Foreskin keratinocyte (primary cell): ENCODE measurements at places on chromosomes 13 and 19.

DNA sequence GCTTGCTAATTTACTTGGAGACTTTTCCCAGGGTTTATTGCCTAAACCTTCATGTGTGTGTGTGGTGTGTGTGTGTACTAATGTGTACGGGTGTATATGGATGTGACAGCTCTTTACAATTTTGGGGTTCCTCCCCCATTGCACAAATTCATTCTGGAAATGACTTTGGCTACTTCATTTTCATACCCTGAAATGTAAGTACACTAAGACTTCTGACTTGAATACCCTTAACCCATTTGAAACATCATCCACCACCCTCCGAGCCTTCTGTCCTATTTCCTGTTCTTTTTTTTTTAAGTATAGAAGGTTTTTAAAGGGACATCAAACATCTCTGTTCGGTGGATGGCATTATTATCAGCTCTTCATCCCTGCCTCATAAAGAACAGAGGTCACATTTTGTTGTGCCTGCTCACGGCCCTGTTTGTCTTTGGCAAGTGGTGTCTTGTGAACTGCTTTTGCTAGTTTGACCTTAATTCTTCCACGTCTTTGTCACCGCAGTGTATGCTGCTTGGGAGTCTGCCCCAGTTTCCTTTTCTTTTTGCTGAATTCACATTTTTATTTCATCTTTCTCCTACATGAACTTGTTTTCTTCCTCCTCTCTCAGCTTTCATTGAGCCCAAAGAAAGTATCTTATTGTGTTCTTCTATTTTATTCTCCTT lies 228.3 kb downstream of the FOXO1 start:
- no peak for DNase-seq

DNA sequence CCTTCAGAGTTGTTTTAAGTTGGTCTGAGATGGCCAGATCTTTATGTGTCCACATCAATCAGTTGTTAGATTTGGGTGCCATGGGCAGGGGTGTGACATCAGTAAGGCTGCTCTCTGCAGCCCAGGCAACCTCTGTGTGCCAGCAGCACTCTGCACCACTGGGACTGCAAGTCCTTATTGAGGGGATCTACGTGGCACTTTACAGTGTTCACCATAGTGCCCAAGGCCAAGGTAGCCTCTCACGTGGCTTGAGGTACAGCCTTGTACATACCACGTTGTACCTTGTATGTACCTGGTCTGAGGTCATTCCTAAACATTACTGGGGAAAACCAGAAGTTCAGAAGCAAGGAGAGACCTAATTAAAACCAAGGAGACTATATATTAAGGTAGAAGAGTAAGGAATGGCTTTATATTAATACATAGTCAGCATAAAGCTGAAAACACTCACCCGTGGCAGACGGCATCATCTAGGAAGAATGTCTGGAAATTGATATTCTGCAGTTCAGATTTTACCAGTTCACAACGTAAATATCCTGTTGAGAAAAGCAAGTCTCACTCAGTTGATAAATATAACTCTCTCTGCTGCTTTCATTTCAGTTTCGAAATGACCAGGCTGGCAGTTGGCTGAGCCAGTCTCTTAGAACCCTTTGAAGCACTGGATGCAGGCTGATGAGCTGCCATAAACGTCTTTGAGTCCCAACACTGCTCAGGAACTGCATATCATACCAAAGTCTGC lies 128.8 kb downstream of the ZDHHC20 start:
- no peak for DNase-seq

GRCh38 chr13:44096901-44097300 lies 217.2 kb downstream of the LACC1 start:
- DNase-seq, result no peak

DNA sequence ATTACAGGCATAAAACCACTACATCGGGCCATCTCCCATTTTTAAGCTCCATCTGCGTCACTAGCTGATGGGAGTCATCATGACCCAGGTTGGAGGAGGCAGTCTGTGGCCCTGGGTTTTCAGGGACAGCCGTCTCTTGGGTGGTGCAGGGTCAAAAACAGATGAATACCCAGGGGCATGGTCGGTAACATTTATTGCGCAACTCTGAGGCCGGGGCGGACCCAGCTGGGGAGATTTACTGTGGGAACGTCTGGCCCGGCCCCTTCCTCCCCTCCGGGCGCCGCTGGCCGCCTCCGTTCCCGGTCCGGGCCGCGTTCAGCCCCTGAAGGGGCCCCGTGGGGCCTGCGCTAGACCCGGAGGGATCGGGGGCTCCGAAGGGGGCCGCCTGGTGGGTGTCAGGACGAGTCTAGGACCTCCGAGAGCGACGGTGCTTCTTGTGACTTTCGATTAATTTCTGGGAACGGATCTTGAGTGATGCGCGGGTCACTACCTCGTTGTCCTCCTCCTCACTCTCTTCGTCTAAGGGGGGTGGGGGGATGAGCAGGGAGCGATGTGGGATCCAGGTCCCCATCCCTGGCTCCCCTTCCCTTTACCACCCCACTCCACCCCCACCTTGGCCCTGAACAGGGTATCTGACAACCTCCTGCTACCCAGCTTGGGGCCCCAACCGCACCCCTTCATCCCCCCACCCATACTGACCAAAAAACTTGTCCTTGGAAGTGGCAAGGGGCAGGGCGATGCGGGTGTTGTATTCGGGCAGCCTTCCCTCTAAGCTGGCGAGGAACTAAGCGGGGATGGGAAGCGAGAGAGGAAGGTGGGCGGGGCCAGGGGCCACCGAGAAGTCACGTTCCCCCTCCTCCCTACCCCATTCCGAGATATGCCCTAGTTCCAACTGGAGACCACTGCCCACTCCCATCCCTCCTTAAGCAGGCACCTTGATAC lies 1.6 kb upstream of the RGL3 start:
- peak; percentile 35 for DNase-seq

- DNase-seq, result no peak
Observed at GRCh38 chr19:50167314-50167721, 4.2 kb upstream of the IZUMO2 start.

- no peak for DNase-seq
Observed at GRCh38 chr19:29529646-29530539, 4.1 kb downstream of the VSTM2B start.

- no peak for DNase-seq
Observed at GRCh38 chr13:23007426-23007825, 173.4 kb upstream of the SGCG start.

DNA sequence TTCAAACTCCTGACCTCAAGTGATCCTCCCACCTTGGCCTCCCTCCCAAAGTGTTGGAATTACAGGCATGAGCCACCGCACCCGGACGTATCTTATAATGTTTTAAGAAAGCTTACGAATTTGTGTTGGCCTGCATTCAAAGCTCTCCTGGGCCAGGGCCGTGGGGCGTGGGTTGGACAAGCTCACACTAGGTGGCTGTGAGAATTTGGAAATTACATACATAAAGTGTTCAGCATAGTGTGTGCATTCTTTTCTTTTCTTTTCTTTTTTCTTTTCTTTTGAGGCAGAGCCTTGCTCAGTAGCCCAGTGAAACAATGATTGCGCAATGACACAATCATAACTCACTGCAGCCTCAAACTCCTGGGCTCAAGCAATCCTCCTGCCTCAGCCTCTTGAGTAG lies 2.6 kb downstream of the ZSWIM4 start:
- DNase-seq, result peak; percentile 73

GRCh38 chr13:42223681-42224080 lies 48.3 kb upstream of the AKAP11 start:
- DNase-seq, result no peak

- no peak for DNase-seq
Observed at GRCh38 chr13:106277484-106278154, 257.8 kb downstream of the EFNB2 start.

GRCh38 chr19:3145909-3146676 lies 10.3 kb downstream of the GNA15 start:
- DNase-seq, result no peak

- DNase-seq, result peak; percentile 49
Observed at GRCh38 chr19:51777570-51778462, 16.8 kb downstream of the FPR2 start.

DNA sequence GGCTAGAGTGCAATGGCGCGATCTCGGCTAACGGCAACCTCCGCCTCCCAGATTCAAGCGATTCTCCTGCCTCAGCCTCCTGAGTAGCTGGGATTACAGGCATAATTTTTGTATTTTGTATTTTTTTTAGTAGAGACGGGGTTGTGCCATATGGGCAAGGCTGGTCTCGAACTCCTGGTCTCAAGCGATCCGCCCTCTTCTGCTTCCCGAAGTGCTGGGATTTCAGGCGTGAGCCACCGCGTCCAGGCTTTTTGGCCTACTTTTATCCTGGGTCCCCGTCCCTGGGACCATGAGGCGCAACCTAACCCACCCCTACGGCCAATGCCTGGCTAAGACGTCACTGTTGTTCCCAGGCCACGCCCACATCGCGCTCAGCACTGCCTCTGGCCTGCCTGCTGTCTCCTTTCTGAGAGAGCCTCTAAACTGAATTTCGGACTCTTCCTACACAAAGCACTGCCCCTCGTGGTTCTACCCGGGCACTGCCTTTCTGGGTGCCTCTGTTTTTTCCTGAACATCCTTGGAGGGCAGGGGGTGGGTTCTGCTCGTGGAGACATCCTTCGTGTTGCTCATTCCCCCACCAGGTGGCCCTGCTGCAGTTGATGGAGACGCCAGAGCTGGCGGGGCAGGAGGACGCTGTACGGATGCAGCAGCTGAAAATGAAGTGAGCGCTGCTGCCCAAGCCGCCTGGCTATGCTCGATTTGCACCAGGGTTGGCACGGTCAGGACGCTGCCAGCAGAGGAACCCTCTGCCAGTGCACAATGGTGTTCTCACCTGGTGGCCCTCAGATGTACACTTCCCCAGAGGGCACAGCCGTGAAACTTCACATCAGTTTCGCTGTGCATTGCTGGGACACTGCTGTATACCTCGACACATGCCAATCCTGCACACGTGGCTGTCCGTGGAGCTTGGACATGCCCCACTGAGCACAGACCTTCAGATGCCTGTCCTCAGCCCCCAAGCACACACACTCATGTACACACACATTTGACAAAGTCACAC lies 2.0 kb downstream of the REX1BD start:
- DNase-seq, result peak; percentile 66

- no peak for DNase-seq
Observed at GRCh38 chr13:98957731-98958442, 20.0 kb downstream of the DOCK9 start.

DNA sequence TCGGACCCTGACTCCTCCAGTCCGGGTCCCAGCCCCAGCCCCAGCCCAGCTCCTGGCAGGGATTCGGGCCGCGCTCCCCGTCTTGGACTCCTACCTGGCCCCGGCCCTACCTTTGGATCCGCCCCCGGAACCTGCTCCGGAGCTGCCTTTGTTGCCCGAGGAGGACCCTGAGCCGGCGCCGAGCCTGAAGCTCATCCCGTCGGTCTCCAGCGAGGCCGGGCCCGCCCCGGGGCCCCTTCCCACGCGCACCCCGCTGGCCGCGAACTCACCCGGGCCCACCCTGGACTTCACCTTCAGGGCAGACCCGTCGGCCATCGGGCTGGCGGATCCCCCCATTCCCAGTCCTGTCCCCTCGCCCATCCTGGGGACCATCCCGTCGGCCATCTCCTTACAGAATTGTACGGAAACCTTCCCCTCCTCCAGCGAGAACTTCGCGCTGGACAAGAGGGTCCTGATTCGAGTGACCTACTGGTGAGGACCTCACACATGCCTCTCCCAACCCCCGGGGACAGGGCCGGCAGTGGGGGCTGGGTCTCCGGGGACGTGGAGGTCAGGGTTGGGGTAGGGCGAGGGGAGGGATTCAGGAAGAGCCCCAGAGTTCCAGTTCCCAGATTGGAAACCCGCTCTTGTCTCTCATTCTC lies 732 bp downstream of the SELENOV start:
- no peak for DNase-seq

- no peak for DNase-seq
Observed at GRCh38 chr13:39410096-39410901, 192.7 kb downstream of the LHFPL6 start.

DNA sequence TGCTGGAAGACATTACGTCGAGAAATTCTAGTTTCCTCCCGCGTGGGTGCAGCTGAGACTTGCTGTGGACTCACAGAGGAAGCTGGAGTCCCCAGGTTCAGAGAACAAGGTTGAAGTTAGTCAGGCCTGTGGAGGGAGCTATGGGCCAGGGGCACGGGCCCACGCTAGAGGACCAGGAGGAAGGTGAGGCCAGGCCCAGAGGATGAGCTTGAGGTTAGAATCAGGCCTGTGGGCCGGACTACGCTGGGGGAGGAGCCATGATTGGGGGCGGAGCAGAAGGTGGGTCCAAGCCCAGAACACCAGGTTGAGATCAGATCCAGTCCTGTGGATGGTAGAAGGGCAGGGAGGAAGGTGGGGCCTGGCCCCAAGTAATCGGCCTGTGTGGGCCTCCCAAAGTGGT lies 32.6 kb downstream of the ZNF846 start:
- DNase-seq, result no peak

DNA sequence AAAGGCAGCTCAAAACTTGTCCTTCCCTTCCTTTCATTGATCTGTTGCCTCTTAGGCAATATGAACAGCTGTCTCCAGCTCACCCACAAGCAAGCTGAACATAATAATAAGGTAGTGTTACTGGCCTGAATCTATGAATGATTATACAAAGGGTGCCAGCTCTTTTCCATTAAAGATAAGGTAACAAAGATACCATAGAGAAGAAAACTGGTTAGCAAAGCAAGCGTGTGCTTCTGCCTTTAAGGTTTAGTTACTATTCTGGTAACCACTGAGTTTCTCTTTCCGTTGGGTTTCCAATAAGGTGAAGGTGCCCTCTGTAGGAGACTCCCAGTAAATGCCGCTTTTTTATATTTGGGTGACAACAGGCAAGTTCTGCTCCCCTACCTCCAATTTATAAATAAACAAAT lies 12.1 kb upstream of the DACH1 start:
- DNase-seq, result peak; percentile 19

DNA sequence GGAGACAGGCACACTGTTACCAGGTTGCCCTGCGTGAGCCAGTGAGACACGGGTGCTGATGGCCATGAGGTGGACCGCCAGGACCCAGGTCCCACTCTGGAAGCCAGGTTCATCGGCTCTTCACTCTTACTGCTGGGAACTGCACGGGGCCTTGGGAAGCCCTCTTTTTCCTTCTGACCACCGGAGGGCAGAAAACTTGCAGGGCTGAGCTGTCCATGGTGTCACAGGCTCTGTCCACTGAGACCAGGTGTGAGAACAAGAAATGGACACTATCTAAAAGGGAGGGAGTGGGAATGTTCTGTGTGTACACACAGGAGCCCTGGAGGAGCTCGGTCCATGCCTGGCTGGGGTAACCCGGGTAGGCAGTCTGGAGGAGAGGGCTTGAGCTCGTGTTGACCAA lies 93.4 kb downstream of the UQCRFS1 start:
- no peak for DNase-seq

DNA sequence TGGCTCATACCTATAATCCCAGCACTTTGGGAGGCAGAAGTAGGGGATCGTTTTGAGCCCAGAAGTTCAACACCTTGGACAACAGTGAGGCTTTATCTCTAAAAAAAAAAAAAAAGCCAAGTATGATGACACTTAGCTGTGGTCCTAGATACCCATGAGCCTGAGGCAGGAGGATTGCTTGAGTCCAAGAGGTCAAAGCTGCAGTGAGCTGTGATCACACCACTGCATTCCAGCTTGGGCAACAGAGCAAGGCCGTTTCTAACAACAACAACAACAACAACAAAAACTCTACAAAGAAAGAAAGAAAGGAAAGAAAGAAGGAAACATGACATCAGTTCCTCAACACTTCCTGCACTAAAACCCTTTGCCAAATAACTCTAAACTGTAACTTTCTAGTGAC lies 265.1 kb upstream of the DACH1 start:
- DNase-seq, result no peak

- DNase-seq, result no peak
Observed at GRCh38 chr19:50820549-50821247, 2.9 kb downstream of the KLK1 start.

- DNase-seq, result peak; percentile 14
Observed at GRCh38 chr13:103451656-103452055, 385.4 kb upstream of the SLC10A2 start.
